RCC 7860 (cell line): ENCODE measurements at places on chromosomes 16 and 17.

- DNase-seq: no peak
These were observed 51.2 kb downstream of the SYCE1L start for GRCh38 chr16:77250400-77250799.

- DNase-seq: no peak
These were observed 11.2 kb downstream of the CHD9NB start for GRCh38 chr16:53041320-53042051.

GRCh38 chr16:49341706-49342105, 31.9 kb upstream of the C16orf78 start:
- no peak for DNase-seq

DNA sequence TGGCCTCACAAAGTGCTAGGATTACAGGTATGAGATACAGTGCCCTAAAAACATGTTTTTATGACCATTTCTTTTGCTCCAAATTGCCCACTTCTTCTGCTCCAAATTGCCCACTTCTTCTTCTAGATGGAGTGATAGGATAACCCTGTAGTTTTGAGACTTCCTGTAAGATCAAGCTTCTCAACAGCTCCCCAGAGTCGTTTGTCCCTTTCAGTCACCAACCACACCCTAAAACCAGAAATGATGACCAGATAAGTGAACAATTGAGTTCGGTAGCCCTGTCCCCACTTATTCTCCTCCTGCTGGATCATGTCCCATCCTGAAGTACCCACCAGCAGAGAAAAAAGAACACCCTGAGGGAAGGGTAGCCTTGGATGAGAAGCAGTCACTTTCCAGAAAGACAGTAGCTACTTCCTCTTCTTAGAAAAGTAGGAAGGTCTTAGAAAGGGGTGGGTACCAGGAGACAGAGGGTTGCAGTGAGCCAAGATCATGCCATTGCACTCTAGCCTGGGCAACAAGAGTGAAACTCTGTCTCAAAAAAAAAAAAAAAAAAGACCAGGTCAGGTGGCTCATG, 2.5 kb downstream of the ODAD4 start:
- no peak for DNase-seq

GRCh38 chr17:71503710-71504465, 616.9 kb upstream of the SOX9 start:
- DNase-seq: no peak

GRCh38 chr17:75701288-75701687, 20.0 kb upstream of the ITGB4 start:
- DNase-seq: no peak

GRCh38 chr17:4967539-4968485, at the start of gene SPAG7:
Gene SPAG7 (minus strand): TSS chr17:4967817. CDS start chr17:4967804, 13 bp downstream.
- peak; percentile 87 for DNase-seq

DNA sequence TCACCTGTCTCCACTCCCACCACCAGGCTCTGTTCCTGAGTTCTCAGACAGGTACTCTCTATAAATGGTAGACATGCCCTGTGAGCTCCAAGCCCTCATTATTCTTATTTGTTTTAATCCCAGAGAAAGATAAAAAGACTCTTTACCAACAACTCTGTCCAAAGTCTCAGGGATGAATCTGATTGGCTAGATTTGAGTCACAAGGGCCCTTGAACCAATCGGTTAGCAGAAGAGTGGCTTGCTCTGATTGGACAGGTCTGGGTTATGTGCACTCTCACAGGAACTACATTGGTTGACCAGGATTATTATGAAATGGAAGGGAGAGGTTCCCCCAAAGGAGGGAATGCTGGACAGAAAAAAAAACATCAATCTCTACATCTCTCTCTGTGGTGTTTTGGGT, 7.5 kb downstream of the COTL1 start:
- DNase-seq: no peak

DNA sequence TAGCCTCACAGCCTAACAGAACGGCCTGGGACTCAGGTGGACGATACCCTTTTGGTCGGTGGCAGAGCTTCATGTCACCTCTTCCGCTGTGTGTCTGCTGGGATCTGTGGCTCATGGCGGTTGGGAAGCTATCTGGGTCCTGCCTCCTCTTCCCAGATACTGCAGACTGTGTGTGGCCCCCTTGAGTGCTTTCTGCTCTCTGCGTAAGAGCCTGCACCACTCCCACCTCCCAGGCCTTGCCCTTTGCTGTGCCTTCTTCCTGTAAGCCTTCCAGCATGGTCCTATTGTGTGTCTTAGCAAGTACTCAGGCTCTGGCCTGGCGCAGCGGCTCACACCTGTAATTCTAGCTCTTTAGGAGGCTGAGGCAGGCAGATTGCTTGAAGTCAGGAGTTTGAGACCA, 17.5 kb upstream of the ADCY7 start:
- no peak for DNase-seq

- DNase-seq: peak; percentile 99
These were observed 6.7 kb downstream of the ITGA3 start for GRCh38 chr17:50062293-50063243.

GRCh38 chr16:71440669-71441347, 1.0 kb downstream of the TLE7 start:
- no peak for DNase-seq

- DNase-seq: no peak
These were observed 38.5 kb downstream of the VPS53 start for GRCh38 chr17:676060-676700.

GRCh38 chr16:66026211-66026610, 340.3 kb upstream of the CDH5 start:
- DNase-seq: no peak

GRCh38 chr17:34527908-34528470, 51.4 kb upstream of the TMEM132E start:
- no peak for DNase-seq

GRCh38 chr17:36721560-36722120, 120.3 kb downstream of the MRM1 start:
- DNase-seq: no peak
